ENCODE measurements at places on chromosomes 7 and 10. TPM values are rescaled to one million over a fixed set of nuclear protein-coding genes. Genes with fewer than 3 reads are reported as not detected.

GRCh38 chr7:7552199-7552598, 14.5 kb upstream of the MIOS start:
- no peaks in the 10 kb centered on the region for H3K36me3 ChIP-seq
- H3K27me3 ChIP-seq, result no peaks in the 10 kb centered on the region
- no peak overlapping the region for H3K27ac ChIP-seq
- DNase-seq, result no peak
- H3K4me3 ChIP-seq, result no peak overlapping the region
- H3K4me1 ChIP-seq, result no peaks in the 10 kb centered on the region

- H3K27ac ChIP-seq, result no peak overlapping the region
- H3K4me3 ChIP-seq, result peak overlapping the region; percentile 20
- H3K27me3 ChIP-seq, result peaks cover 78% of the 10 kb centered on the region
Measured at GRCh38 chr7:27160145-27160545, 3.7 kb upstream of the HOXA7 start.

GRCh38 chr10:122953902-122954730, at the start of gene C10orf88:
C10orf88 (minus strand) TSS chr10:122954227; CDS start chr10:122954178, 49 bp downstream.
- peak within 1 kb of the TSS; percentile 78 for H3K4me3 ChIP-seq
- peaks cover 37% of the 10 kb centered on the region for H3K4me1 ChIP-seq
- peak; percentile 98 for DNase-seq
- H3K36me3 ChIP-seq, result peaks cover 23% of the 10 kb centered on the region
- peaks cover 17% of the 10 kb centered on the region for H3K27me3 ChIP-seq

Gene GIMAP7
- total RNA-seq, result 134 TPM

Gene PIK3AP1
- 6.8 TPM for total RNA-seq

Gene PTPN20
- not detected for total RNA-seq

Gene GBX1
- not detected for total RNA-seq
